ENCODE measurements at places on chromosomes 1 and 21.

- no peak for DNase-seq
These were observed 86.5 kb upstream of the CACNA1E start for GRCh38 chr1:181396811-181397210.

- no peak for DNase-seq
These were observed 13.2 kb upstream of the ZP4 start for GRCh38 chr1:237903961-237904360.

- no peak for DNase-seq
These were observed at the start of gene F3 for GRCh38 chr1:94541246-94542087. TSS of gene F3 (minus strand) at chr1:94541759. CDS start at chr1:94541636, 123 bp downstream.

DNA sequence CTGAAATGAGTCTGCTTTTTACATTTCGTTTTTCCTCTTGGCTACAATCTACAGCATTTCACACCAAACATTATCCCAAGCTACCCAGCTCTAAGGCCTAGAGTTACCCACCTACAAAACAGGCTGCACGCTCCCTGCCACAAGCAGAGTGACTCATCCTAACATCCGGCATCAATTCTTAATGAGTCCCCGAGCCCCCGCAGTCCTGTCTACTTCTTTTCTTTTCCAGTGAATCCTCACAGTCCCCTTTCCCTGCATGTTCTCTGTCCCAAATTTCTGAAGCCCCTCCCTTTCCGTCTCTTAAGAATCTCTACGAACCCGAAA, 650 bp downstream of the PCNX2 start:
- DNase-seq: peak; percentile 14

DNA sequence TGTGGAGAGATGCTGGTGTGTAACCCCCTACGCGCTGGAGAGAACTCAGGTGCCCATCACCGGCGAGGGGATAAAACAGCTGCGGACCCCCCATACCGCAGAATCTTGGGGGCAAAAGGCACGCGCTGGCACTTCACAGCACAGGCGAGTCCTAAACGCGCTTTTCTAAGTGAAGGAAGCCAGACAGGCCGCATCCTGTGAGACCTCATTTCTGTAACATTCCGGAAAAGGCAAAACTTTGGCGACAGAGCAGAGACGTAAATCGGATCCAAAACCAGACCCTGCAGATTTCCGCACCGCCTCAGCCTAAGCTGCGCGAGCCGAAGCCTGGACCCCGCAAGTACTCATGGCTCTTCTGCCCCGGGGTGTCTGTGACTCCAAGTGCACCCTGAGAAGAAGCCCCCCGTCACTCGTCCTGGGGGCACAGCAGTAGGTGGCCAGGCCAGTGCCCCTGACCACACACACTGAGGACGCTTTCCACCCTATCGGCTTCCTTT, 60.9 kb downstream of the SLX9 start:
- DNase-seq: no peak

- no peak for DNase-seq
These were observed 8.8 kb downstream of the PCP4L1 start for GRCh38 chr1:161267321-161267720.

GRCh38 chr21:29708401-29708800, 231.4 kb downstream of the GRIK1 start:
- DNase-seq: no peak

DNA sequence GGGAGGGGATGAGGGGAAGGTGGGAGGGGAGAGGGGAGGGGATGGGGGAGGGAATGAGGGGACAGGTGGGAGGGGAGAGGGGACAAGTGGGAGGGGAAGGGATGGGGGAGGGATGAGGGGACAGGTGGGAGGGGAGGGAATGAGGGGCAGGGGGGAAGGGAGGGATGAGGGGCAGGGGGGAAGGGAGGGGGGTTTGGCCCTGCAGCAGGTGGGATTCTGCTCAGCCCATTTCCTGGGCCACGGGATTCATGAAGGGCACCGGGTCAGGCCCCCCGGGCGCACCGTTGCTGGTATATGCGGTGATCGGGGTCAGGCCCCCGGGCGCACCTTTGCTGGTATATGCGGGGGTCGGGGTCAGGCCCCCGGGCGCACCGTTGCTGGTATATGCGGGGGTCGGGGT, 15.1 kb upstream of the SAMD11 start:
- DNase-seq: no peak

DNA sequence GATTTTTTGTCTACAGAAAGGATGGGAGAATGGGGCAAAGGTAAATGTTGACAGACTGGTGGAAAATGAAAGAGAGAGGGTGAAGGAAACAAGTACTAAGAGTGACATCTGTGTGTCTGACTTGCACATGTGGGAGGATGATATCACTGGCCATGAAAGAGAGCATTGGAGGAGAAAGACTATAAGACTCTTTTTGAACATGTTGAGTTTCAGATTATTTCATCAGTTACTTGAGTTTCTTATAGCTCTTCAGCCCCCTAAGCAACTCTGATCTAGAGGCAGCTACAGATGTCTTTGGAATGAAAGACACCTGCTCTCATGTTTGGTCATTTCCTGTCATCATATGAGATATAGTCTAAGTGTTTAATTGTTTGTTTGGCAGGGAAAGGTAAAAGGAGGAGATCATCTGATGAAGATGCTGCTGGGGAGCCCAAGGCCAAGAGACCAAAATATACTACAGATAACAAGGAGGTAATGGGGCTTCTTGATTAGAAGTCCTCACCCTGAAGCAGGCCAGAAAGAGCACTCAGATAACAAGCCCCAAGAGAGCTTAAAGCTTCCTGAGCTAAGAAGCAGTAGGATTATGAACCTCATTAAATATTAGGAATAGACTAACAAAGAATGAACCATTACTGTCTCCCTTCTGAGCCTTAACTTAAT, 4.5 kb downstream of the POLR3C start:
- DNase-seq: no peak

DNA sequence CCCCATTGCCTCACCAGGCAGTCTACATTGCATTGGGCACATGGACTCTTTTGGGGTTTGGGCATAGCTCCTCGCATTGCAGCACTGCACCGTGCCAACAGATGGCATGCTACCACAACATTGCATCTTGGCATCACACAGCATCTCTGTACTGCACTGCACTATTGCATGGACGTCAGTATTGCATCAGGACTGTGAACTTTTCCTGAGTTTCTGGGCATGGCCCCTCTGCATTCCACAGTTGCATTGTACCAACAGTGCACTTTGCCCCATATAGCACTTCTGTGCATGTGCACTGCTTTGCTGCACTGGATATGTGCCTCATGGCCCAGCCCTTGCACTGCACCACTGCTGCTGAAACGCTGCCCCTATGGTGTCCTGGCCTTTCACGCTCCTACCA, 9.6 kb downstream of the PTPRU start:
- DNase-seq: no peak

- no peak for DNase-seq
These were observed 74.9 kb downstream of the CAPZB start for GRCh38 chr1:19410393-19410792.

GRCh38 chr1:109887884-109888283, 22.8 kb upstream of the CSF1 start:
- no peak for DNase-seq

Data from naive thymus-derived CD8-positive, alpha-beta T cell (primary cell).